ENCODE measurements at places on chromosomes 4 and X. TPM values are rescaled to one million over a fixed set of nuclear protein-coding genes. Genes with fewer than 3 reads are reported as not detected.

ERAS gene
- not detected for total RNA-seq

C4orf50 gene
- 0.18 TPM for total RNA-seq

DCLK2 gene
- total RNA-seq = 0.21 TPM

DNA sequence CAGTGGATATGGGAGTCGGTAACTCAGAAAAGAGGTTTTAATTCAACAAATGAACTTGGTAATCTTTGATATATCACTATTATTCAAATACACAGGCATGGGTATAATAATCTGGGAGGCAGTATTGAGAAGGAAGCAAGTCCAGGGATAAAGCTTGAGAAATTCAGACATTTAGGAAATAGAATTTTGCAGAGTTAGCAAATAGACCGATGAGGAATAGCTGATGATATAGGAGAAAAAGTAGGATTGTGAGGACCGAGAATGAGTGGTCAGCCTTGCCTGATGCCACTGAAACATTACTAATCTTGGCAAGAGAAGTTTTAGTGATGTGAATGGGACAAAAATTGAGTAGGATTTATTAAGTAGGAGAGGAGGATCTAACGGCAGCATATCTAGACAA, 71.9 kb downstream of the TLL1 start:
- no peak for DNase-seq

GRCh38 chr4:73814679-73815078, 21.8 kb upstream of the CXCL6 start:
- no peak for DNase-seq

DNA sequence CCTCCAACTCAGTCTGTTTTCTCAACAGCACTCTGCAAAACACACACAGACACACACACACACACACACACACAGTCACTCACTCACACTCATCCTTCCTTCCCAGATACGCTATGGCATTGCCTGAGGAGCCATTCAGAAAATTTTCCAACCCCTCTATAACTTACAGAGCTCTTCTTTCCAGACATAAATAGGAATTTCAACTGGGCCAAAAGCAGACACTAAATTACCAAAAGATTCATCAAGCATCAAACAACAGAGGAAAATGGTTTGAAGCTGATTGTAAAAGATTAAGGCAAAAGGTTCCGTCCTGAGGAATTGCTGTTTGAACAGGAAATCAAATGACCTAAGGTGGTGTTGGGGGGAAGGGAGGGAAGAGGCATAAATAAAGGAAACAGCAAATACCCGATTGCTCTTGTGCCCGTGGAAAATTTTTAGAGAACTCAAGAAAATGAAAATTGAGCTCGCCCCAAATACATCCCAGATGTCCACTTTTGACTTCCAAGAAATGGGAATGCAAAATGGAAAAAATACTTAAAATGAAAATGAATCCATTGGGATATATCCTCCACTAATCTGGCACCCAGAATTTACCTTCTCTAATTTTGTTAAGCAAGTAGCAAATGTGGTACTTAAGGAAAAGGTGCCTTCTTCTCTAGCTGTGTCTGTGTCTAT, 183.6 kb downstream of the QDPR start:
- no peak for DNase-seq

GRCh38 chr4:176587920-176588319, 204.8 kb downstream of the VEGFC start:
- no peak for DNase-seq

- DNase-seq = no peak
Measured at GRCh38 chr4:51878431-51878830, 35.5 kb downstream of the DCUN1D4 start.

- DNase-seq = no peak
Measured at GRCh38 chr4:3685081-3685645, 81.0 kb upstream of the ADRA2C start.

- DNase-seq = no peak
Measured at GRCh38 chrX:49767236-49767635, 61.9 kb upstream of the PAGE4 start.

- DNase-seq = no peak
Measured at GRCh38 chr4:88653371-88653946, 44.2 kb downstream of the NAP1L5 start.
